Kidney capillary endothelial cell (primary cell): ENCODE measurements at places on chromosomes 4 and X.

DNA sequence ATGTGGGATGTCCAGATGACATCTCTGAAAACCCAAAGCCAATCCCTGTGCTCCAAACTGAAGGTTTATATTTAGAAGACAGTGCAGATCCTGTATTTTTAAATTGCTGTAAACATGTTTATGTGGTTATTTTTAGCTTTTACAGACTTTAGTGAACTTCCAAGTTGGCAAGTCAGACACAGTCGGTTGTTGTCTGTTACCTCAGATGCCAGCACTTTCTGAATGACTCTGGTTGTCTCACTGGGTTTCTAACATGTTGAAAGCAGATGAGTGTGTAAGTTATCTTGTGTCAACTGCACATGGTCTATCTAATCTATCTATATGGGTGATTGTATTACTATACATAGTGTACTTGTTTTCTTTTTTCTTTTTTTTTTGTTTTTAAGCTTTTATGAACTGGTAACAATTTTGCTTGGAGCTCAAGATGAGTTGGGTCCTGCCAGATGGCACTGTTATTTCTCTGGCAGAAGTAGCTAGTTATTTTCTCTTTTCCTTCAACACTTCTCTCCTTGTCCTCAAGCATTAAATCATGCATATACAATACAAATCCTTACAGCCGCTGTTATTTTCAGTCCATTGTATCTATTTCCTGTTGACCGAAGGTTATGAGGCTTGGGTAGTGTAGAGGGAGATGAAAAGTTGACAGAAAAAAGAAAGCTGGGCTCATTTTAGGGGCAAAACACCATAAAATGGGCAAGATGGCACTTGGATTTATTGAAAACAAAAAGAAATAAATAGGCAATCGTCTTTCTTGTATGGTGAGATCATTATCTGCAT is 66.3 kb downstream of the GAB1 start:
- DNase-seq, result no peak

DNA sequence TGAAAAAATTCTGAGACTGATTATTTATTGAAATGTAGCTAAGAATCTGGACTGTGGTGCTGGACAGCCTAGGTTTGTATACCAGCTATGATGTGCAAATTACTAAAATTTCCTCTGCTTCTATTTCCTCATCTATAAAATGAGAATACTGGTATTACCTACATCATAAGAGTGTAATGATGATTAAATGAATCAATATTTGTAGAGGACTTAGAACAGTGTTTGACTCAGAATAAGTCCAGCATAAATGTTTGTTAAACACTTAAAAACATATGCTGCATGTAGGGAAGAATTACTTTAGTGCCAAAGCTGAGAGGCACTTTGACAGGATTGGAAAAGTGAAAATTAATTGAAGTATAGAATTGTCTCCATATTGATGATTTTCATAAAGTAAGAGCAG is 55.3 kb upstream of the TMPRSS11F start:
- DNase-seq, result no peak

DNA sequence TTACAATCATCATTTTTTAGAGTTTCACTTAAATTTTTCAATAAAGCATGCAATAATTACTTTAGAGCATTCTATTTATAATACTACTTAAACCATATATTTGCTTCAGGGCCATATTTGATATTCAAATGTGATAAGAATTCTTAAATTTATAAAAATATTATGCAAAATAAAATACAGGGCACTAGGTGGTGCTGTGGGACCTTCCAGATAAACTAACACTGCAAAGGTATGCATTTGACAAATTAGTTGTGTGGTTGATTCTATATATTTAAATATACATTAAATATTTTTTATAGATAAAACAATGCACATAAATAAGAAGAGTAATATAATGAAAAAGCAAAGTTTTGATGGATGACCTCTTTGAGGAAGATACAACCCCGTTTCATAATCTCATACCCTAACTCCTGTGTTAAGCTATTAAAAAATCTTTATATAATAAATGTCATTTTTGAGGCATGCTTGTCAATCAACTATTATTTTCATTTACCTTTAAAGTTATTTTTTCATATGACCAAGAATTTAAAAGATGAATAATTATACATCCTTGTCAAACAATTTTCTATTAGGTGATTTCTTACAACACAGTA is 128.4 kb downstream of the REELD1 start:
- DNase-seq, result peak; percentile 51

DNA sequence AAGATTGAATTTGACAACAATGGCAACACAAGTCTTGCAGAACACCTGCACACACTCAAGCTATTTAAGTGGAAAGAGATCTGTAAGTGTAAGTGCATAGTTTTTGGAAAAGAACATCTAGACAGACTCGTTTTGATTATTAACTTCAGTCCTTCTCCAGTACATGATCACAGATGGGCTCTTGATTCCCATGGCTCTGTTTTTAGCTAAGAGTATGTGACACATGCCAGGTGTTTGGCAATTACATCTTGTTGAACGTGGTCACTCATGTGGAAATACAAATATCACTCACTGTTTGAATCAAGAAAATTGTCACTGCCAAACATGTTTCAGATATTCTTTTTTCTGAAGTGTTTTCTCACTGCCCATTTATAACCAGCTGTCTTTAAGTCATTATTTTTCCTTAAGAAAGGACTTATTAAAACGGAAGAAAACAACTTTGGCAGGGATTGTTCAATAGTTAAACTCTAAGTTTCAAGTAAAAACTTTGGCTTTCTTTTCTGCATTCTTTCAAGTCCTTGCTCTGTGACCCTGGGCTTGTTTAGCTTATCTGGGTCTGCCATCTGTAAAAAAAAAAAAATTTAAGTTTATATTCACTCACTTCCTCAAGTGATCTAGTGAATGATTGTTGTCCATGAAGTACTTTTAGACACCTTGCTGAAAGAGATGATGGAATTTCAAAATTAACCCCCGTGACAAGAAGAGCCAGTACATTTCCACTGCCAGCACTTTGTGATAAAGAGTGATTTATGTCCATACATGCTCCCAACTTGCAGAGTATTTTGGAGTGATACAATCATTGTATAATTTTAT is 125.4 kb downstream of the ATXN3L start:
- DNase-seq, result no peak

DNA sequence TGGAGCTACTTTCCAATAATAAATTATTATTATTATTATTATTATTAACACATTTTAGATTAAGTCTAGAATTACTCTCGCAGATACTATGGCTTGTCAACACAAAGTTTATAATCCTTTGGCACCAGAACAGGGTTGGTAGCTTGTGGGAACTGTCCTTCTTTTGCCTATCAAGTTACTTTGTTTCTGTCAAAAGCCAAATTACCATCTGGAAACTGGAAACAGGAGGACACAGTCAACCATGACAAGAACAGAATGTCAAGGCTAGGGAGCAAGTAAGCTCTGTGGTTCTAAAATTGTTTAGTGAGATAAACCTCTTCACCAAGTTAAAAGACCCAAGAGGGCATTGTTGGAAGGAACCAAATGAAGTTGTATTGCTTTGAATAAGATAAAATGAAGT is 42.5 kb downstream of the DGKK start:
- DNase-seq, result no peak
